ENCODE measurements at places on chromosomes 5 and 9.

GRCh38 chr5:108588323-108588722 is 159.4 kb upstream of the FER start:
- DNase-seq: no peak

GRCh38 chr9:89826186-89826585 is 221.4 kb downstream of the GADD45G start:
- DNase-seq: no peak

DNA sequence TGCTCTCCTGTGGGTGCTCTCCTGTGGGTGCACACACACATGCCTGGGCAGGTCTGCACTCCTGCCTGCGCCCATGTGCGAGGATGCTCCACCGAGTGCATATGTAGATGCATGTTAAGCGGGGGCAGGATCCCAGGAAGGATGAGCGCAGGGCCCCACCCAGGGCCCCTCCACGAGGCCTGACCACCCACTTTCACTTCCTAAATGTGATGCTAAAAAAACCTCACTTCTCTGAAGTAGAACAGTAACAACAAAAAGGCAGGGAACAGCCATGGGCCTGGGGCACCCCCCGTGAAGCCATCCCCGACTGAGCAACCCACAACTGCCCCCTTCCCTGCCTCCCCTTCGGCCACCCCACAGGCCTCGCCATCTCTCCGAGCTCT is 48.2 kb upstream of the SARDH start:
- no peak for DNase-seq

GRCh38 chr9:77455312-77455927 is 192.7 kb downstream of the GNA14 start:
- peak; percentile 75 for DNase-seq

- DNase-seq: peak; percentile 69
These were observed 31.2 kb downstream of the LARP1 start for GRCh38 chr5:154786414-154786813.

DNA sequence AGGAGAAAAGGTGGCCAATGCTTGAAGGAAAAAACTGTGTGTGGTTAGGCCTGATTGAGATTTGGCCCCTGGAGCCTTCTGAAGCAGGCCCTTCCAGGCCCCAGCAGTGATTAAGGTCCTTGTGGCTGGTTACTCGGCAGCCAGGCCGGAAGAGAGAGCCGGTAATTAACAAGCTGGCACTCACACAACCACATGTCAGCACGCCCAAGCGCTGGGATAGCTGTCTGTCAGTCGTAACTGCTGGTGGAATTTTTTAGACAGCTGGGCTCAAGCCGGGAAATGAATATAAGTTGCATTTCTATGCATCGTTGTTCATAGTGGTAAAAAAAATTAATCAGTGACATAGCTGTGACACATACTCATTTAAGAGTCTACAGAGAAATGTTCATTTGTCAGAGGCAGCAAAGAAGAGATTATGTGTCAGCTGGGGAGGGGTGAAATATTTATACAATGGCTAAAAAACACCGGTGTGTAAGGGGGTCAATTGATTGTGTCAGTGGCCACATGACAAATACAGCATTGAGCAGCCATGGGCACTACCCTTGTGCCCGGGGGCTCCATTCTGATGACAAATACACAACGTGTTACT is 13.7 kb upstream of the ARAP3 start:
- no peak for DNase-seq
